ENCODE measurements at places on chromosomes 13 and 19.

DNA sequence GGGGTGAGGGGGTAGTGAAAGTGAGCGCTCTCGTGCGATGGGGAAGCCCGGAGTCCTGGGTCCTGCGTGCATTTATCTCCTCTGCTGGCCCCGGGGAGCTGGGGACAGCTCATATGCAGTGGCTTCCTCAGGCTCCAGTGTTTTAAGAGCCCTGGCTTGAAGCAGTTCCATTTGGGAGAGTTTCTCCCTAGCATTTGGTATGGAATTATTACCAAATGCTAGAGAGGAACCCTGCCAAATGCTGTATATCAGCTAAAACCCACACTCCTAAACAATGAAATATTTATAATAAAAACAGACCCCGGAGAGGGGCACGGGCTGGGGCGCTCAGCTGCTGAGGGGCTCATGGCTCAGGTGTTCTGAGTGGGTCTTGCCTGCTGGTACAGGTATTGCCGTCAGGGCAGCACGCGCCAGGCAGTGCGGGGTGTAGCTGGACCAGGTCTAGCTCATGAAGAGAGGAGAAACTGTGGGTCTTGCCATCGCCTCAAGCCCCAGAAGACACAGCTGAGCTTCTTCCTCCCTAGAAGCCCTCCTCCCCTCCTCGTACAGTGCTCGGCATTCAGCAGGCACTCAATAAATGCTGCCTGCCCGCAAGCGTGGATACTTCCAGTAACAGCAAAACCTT, 163.6 kb upstream of the ZNF536 start:
- DNase-seq, result no peak

DNA sequence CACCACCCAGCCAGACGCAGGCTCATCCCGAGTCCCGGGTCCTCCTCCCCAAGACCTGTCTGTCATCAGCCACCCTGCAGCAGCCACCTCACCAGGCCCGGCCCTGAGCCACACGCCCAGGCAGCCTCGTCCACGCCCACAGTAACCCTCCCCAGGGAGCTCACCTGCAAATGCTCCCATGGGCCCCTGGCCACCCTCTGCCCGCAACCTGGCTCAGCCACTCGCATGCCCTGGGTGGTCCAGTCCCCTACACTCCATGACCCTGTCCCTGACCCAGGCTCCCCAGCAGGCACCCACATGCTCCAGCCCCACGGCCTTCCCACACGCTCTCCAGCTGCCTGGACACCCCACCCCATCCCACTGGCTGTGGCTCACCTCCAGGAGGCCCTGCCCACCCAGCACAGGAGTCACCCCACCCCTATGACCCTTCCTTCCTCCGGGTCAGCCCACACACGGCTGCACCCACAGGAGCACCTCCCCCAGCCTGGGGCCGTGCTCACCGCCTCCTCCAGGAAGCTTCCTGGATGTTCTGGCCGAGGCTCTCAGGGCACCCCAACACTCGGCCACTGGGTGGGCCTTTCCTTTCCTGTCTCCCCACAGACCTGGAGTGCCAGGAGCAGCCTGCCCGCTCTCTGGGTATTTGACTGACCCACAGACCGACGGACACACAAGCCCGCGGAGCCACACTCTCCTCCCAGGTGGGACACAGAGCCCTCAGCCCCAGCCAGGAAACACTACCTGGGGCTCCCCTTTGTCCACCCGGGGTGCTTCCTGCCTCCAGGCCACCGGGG, 3.6 kb downstream of the TMEM259 start:
- no peak for DNase-seq

GRCh38 chr13:20019043-20019442, 60.5 kb downstream of the ZMYM2 start:
- no peak for DNase-seq

GRCh38 chr13:32408296-32409000, 19.5 kb downstream of the N4BP2L1 start:
- DNase-seq, result no peak

DNA sequence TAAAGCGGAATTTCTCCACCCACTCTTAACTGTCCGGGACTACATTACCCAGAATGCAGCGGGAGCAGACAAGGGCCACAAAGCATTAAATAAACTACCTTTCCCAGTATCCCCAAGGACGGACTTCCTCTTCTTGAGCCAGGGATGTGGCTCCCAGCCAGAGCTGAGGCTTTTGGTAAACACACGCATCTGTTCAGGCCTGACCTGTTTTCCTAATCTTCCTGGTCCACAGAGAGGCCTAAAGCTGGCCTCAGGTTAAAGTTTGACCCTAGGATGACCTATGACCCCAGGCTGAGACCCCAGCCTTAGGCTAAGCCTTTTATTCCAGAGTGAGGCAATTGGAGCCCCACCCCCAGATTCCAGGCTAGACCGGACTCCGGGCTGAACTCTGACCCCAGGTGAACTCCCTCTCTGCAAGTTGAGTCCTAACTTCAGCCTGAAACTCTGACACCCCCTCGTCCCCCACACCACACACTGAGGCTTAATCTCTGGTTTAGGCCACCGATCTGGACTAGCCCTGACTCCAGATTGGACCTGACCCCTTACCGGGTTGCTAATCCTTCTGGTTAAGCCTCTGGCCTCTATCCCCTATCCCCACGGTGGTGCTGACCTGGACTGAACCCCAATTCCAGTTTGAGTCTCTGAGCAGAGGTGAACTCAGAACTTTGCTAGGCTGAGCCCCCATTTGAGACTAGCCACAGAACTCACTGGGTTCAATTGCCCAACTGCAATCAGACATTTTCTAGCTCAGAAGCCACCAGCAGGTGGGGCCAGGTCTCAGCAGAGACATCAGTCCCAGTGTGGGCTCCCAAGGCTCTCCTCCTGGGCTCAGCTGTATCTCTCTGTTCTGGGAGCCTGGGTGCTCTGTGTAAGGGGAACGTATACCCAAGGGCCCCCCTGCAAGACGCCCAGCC, 750 bp upstream of the GPR108 start:
- peak; percentile 66 for DNase-seq

- no peak for DNase-seq
Observed at GRCh38 chr13:101231751-101232428, 184.4 kb downstream of the NALCN start.

GRCh38 chr19:10748927-10749434, 31.1 kb downstream of the DNM2 start:
- DNase-seq, result no peak

DNA sequence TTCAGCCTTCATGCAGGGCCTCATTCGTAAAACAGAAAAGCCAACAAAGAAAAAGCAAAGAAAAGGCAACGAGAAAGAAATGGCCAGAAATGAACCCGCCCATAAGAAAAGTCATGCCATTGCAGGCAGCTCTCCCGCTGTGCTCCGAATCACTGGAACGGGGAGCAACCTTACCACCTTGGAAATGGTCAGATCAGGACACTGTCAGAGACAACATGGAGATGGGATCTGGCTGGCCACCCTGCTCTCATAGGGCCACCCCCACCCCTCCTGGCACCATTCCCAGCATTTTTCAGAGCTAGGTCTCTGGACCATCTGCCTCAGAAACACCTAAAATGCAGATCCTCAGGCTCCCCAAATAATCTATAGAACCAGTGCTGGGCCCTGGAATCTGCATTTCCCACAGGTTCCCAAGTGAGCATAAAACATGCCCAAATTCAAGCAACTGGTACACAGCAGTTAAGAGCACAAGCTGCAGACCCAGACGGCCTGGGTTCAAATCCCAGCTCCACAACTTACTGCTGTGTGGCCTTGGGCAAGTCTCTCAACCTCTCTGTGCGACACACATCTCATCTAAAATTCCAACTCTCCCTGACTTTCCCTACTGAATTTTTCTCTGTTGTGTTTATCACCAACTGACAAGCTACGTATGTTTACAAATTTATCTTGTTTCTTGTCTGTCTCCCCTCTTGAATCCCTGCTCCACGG, 151.6 kb downstream of the IER2 start:
- no peak for DNase-seq
